ENCODE measurements at places on chromosomes 6 and 20. TPM values are rescaled to one million over a fixed set of nuclear protein-coding genes. Genes with fewer than 3 reads are reported as not detected.

GRCh38 chr6:129818251-129818650, 42.9 kb downstream of the TMEM244 start:
- DNase-seq: no peak

DNA sequence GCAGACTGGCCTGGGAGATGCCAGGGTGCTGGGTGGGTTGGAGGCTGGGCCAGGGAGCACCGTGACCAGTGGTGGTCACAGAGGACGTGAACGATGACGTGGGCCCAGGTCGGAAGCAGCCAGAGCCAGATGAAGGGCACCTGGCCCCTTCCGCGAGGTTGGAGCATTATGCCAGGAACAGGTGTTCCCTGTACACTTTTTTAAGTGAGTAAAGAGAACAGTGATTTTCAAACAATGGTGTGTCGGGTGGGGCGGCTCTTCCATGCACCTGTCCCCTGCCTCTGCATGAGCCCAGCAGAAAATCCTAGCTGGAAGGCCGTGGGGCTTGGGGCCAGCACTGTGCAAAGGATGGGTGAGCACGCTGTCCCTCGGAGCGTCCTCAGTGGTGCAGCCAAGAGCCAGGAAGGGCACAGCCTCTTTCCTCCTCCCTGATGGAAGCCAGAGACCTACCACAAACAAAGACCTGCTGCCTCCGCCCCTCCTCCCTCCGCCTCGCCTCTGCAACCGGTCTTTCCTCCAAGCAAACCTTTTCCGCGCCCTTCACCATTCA, 350.5 kb downstream of the ZFAND3 start:
- DNase-seq: peak; percentile 41

DNA sequence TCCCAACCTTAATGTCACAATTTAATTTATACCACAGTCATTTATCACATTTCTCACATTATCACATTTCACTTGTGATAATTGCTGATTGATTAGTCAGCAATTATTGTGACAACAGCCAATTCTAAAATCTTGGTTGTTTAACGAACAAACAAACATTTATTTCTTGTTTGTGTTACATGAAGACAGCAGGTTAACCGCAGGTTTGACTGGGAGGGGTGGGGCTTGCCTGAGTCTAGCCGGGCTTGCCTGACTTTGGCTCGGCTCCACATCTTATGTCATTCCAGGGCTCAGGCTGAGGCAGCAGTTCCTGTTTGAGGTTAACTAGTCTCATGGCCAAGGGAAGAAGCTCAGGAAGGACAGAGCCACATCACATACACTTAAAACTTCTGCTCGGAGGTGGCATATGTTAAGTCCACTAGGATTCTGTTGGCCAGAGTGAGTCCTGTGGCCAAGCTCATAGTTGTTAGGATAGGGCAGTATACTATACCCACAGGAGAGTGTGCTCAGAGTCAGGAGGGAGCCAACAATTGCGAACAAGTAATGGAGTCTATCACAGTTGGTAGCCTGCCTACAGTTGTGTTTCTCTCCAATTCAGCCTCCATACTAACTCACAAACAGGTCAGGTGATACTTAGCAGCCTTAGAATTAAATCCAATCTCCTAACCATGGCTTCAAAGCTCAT, 90.0 kb upstream of the IFNGR1 start:
- DNase-seq: peak; percentile 48

DNA sequence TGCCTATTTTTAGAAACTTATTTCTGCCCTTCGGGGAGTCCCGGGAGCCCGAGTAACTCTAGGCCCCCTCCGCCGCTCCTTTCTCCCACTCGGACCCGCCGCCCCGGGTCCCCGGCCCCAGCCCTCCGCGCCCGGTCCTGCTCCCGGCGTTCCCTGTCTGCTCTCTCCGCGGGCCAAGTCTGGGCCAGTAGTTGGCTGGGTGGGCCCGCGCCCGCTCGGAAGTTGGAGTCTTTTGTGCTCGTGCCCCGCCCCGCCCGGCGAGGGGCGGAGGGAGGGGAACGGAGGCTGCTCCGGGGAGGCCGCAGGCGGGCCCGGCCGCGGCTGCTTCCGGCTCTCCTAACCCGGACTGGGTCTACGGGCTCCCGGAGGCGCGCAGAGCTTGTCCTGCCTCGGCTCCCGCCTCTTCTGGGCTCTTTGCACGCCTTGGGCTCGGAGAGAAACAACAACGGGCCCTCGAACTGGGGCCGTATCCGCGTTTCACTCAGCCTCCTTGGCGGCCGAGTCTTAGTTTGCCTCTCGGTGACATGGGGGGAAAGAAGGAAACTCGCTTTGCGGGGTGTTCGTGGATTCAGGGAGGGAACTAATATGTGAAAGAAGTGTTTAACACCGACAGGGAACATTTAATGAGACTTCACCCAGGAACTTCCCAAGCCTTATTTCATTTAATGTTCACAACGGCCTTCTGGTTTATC, 657 bp downstream of the RALY start:
- peak; percentile 83 for DNase-seq

Gene ANKEF1
- total RNA-seq: 2.3 TPM

Gene IL20RA
- total RNA-seq: not detected

GRCh38 chr6:127938701-127939100, 37.8 kb upstream of the THEMIS start:
- no peak for DNase-seq

- DNase-seq: no peak
Observed at GRCh38 chr20:59600472-59600871, 3.9 kb upstream of the PHACTR3 start.

- DNase-seq: no peak
Observed at GRCh38 chr6:81997090-81997926, 244.8 kb upstream of the TENT5A start.

GRCh38 chr6:67127041-67127440, 1420.0 kb upstream of the EYS start:
- no peak for DNase-seq

Gene MUCL3
- not detected for total RNA-seq

Gene HFE
- 1.1 TPM for total RNA-seq

GRCh38 chr6:14388371-14388770, 270.8 kb downstream of the CD83 start:
- DNase-seq: no peak

- no peak for DNase-seq
Observed at GRCh38 chr6:9890893-9891292, 524.0 kb downstream of the TFAP2A start.

Gene EBF4
- total RNA-seq: 0.66 TPM

DNA sequence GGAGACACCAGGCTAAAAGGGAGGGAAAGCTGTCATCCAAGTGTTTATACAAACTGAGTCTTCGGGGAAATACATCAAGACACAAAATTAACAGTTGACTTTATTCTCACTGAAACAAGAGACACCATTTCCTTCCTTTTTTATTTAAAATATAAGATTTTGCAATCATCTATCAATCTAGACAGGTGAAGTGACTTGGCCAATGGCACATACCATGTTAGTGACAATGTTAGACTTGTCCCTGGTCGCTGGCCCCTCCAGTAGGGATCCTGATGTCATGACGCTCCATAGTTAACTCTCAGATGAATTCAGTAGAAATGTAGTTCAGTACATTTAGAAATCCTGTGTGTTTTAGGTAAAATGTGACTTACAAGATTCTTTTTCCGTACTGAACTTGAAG, 2.9 kb downstream of the SASH1 start:
- no peak for DNase-seq

GRCh38 chr6:162917506-162917905, 189.7 kb downstream of the PACRG start:
- DNase-seq: no peak

Gene TMEM244
- not detected for total RNA-seq

Gene KIF25
- not detected for total RNA-seq

- no peak for DNase-seq
Observed at GRCh38 chr6:98823428-98824161, 10.8 kb upstream of the POU3F2 start.

- DNase-seq: no peak
Observed at GRCh38 chr6:161956082-161956481, 682.2 kb upstream of the AGPAT4 start.

DNA sequence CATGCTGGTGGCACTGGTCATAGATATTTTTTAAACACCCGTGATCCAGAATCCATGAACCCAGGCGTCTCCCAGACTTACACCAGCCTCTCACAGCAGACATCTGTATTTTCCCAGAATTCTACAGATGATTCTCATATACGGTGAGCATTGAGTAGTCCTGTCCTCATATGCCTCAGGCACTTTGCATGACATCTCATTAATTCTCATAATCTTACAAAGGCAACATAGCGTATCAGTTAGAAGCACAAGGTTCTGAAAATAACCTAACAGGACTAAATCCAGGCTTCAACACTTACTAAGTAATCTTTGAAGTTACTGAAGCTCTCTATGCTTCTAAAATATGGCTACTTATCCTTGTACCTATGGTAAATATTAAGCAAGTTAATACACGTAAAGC, 8.9 kb downstream of the NDUFAF4 start:
- DNase-seq: no peak

GRCh38 chr20:4017051-4017712, 1.8 kb upstream of the RNF24 start:
- DNase-seq: no peak

DNA sequence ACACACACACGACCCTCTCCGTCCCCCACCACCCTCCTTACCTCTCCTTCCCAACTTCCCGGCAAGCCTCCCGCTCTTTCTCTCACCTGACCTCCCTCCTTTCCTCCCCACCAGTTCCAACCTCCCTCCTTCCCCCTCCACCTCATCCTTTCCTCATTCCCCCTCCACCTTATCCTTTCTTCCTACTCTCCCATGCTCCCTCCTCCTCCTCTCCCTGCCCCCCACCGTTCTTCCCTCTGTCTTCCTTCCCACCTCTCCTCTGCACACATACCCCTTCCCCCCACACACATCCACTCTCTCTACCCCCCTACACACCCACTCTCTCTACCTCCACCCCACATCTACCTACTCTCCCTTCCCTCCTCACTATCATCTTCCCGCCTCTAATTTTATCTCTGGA, 144.2 kb downstream of the TBC1D32 start:
- DNase-seq: no peak

DNA sequence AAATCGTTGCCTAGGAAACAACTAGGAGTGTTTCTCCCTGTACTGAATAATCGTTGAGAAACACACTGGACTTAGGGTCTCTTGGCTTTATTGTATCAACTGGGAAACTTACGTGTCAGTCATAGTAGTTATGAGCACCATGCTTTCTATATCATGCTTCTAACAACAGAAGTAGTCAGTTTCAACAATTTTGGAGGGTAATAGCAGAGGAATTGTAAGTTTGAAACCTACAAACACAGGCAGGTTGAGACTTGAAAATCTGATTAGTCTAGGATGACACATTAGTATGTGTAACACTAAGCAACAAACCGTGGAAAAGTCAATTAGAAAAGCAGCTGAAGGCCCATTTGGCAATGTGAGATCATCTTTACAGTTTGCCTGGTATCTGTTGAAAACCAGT, 43.9 kb upstream of the FABP7 start:
- DNase-seq: no peak

Gene GATA5
- total RNA-seq: not detected

- DNase-seq: no peak
Observed at GRCh38 chr20:3390759-3391425, 16.6 kb downstream of the DNAAF9 start.

DNA sequence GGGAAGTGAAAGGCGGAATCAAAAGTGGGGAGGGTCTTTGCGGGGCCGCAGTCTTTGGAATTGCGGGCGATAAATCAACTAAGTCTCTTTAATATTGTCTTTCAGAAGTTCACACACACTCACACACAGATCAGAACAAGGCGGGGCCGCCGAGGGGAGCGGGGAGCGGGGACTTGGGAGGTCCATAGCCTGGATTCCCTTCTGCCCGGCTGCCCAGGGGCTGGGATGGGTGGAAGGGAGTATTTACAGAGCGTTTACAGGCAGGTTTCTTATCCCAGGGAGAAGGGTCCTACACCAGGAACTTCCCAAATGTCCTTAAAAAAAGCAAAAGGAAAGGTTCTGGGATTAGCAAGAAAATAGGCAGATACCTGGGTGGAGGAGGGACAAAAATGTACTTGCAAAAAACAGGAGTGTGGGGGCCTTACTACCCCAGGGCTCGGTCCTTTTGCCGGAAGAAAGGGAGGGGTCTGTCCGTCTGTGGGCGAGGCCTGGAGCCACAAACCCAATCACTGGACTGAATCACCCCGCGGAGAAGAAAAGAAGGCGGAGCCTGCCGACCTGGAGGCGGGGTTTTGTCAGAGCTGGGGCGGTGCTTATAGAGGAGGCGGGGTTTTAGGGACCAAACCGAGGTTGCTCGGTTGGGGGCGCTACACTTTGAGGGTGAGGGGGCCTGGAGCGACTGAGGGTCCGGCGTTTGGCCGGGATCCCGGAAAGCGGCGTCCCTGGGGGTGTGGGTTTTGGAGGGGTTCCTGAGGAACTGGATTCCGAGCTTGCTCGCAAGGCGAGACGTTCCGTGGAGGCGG, 3.2 kb downstream of the PRRT1 start:
- peak; percentile 75 for DNase-seq

DNA sequence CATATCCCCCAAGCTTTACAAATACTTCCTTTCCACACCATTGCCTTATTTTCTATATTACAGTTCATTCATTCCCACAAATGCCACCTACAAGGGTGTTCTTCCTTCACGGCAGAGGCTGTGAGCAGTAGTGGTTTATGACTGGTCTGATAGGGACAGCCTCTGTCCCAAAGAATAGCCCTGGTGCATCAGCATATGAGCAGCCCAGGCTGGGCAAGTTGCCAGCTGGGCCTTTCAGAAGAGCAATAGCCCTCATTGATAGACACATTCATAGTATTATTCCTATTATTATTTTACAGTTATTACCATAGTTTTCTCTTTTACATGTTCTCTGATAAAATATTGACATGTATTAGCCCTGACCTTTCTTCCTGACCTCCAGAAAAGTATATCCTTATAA, 149.9 kb downstream of the MMS22L start:
- DNase-seq: no peak

Gene SLC17A3
- not detected for total RNA-seq

Gene GPX5
- not detected for total RNA-seq

GRCh38 chr6:130981409-130981808, 81.6 kb downstream of the EPB41L2 start:
- no peak for DNase-seq

Gene CLPSL2
- not detected for total RNA-seq

GRCh38 chr20:38296433-38296832, 7.5 kb upstream of the BPI start:
- DNase-seq: no peak

GRCh38 chr6:142871910-142872331, 73.1 kb downstream of the HIVEP2 start:
- DNase-seq: peak; percentile 48

Gene FGD2
- 1.2 TPM for total RNA-seq

DNA sequence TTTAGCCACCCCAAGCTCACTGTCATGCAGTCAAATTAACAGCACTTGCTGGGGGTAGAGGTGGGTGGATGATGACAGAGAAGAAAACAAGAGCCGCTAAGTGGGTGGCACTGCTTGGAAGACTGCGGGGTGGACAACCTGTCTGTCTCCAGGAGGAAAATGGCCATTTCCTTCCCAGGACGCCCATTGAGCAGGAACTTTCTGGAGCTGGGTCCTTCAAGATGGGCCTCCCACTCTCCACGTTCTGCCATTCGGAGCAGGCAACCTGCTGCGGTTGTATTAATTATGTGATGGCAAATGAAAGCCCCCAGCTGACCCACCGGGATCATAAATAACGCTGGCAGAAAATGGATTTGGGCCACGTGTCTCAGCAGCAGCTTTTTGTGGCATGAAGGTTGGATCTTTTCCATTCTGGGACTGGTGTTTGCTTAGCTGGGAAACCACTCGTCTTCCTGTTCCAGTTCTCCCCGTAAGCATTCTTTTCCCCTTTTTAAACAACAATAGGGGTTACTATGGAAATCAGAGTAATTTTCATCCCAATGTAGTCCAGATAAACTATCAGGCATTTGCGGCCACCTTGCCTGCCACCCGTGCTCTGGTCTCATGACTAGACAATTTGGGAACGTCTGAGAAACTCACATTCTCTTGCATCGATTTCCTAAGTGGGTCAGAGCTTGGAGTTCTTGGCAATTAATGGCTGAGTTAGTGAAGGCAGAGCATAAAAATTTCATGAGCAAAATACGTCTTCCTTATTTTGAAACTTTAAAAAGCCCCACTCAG, 215.5 kb downstream of the ANKRD60 start:
- DNase-seq: no peak

Measured in CD8-positive, alpha-beta memory T cell (primary cell).